Activated T-cell treated with anti-CD3 and anti-CD28 coated beads for 4 hours (primary cell): ENCODE measurements at places on chromosomes 1 and 21.

DNA sequence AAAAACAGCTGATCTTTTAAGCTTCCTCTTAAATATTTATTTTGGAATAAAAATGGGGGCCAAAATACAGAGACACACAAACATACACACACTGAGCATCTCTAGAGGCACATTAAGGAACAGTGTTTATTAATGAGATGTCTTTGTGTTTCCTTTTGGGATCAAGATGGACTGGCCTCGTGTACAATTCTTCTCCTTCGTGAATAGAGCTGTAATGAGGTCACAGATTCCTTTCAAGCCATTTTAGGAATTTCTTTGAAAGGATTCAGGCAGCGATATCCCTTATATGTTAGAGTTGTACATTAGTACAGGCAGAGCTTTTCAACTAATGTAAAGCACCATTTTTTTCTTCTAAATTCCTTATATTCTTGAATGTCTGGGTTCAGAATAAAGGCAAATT lies 295.7 kb downstream of the CHRM3 start:
- no peak for DNase-seq

DNA sequence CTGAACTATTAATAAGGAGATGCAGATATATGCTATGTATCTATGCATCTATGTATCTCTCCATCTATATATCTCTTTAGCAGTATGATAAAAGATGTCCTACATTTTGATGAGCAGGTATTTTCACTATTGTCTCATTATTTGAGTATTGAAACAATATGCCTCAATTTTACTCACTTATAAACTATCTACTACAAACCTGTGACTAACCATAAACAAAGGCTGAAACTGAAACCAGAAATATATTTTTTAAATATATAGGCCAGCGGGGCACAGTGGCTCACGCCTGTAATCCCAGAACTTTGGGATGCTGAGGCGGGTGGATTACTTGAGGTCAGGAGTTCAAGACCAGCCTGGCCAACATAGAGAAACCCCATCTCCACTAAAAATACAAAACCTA lies 22.0 kb downstream of the EIF4G3 start:
- DNase-seq, result no peak

DNA sequence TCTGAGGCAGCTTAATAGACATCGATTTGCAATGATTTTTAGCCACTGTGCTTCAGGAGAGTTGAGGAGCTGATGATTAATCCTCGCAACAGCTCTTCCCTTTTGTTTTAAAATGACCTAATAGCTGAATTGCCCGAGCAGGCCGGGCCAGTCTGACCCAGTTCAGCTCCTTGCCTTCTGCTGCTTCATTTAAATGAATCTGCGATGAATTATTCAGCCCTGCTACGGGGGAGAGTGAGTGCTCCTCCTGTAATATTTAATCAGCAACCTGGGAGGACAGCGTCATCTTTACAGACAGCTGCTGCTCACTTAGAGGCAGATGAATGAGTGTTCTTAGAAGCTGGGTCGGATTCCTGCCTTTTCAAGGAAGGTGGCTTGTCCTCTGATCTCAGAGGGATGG lies 325.1 kb downstream of the CAMTA1 start:
- no peak for DNase-seq

- no peak for DNase-seq
Measured at GRCh38 chr21:32777269-32777668, 5.7 kb upstream of the PAXBP1 start.

DNA sequence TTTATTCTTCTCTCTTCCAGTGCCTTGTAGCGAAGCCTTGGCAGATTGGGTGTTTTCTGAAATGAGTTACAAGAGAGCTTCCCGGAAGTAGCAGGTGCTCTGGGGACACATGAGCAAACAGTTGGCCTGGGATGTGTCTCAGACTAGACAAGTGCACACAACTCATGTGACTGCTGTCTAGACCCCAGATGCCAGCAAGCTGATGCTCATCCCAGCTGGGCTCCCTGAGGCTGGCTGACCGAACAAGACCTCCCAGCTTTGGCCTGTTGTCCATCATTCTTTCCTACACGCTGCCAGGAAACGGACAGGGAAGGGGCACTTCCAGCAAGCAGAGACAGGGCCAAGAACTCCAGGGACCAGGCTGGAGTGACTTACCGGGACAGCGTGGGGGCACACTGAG lies 18.7 kb upstream of the CSF1 start:
- DNase-seq, result no peak

- DNase-seq, result no peak
Measured at GRCh38 chr1:10615332-10615731, 140.6 kb downstream of the PEX14 start.

DNA sequence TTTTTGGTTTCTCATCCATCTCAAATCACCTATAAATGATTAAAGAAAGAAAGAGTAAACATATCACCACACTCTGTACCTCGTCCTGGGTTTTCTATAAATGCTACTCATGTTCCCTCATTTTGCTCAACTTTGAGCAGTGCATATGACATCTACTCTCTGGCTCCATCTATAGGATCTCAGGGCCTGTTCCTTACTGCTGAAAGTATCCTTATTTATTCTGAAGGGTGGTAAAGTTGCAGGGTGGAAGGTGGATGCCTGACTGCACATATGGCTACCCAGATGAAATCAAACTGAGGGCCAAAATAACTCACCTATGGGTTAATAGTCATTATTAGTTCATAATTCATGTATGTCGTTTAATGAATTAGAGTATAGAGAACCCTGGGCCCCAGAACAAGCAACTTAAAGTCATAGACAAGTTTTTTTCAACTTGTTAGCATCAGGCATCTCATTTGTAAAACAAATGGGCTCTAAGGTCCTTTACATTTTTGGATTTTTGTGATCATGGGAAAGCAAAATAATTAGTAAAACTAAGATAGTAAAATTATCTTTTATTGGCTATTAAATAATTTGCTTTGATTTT lies 46.5 kb downstream of the NCF2 start:
- no peak for DNase-seq

GRCh38 chr21:32308696-32309095 lies 10.0 kb downstream of the MRAP start:
- DNase-seq, result no peak

- no peak for DNase-seq
Measured at GRCh38 chr1:183831311-183831710, 26.4 kb downstream of the RGL1 start.

GRCh38 chr21:38384675-38385426 lies 113.4 kb downstream of the ERG start:
- DNase-seq, result no peak

GRCh38 chr1:14538335-14538734 lies 60.1 kb upstream of the KAZN start:
- DNase-seq, result no peak

DNA sequence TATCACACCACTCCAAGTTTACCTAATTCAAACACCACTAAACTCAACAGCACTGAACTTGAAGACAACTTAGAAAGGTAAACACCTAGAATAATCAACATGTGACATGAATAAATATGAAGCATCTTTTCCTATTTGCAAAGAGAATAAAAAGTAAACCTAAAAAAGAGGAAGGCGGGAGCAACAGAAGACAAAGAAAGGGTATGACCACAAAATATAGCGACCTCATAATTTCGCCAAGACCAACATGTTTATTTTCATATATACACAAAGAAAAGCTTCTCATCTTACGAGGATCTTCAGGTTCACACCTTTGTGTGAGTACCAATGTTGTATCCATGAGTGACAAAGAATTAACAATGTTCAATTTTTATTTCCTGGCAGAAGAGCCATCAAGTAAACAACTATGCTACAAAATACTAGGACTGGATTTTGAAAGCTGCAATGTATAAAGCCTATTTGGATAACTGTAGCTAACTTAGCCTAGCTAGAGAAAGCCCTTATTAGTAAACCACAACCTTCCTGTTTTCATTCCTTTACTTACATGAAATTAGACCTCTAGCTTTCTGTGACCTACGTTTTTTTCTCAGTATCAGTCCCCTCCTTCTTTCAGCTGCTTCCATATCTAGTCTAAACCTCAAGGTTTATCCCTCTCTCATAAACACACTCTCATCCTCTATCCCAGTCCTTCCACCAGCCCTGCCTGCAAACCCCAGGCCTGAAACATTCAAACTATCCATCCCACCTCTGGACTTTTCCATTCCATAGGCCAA lies 21.3 kb upstream of the PHTF1 start:
- no peak for DNase-seq

DNA sequence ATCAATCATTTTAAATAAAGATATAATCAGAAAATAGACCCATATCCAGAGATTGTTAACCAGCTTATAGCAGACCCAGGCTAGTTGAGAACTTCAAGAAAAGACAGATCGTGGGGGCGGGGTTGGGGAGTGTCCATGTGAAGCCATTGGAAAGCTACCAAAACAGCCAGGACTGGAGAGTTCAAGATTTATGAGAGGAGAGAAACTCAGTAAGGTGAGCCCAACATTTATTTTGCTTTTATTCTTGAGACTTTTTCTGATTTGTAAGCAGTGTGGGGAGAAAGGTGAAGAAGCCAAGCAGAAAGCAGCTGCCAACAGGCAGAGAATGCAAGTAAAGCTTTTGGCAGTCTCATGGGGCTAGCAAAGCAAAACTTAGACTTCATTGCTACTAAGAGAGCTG lies 179.9 kb downstream of the VPS13D start:
- no peak for DNase-seq

GRCh38 chr1:39574646-39575045 lies 1.9 kb downstream of the PABPC4 start:
- no peak for DNase-seq

GRCh38 chr1:168217664-168218063 lies 8.1 kb upstream of the SFT2D2 start:
- DNase-seq, result no peak

DNA sequence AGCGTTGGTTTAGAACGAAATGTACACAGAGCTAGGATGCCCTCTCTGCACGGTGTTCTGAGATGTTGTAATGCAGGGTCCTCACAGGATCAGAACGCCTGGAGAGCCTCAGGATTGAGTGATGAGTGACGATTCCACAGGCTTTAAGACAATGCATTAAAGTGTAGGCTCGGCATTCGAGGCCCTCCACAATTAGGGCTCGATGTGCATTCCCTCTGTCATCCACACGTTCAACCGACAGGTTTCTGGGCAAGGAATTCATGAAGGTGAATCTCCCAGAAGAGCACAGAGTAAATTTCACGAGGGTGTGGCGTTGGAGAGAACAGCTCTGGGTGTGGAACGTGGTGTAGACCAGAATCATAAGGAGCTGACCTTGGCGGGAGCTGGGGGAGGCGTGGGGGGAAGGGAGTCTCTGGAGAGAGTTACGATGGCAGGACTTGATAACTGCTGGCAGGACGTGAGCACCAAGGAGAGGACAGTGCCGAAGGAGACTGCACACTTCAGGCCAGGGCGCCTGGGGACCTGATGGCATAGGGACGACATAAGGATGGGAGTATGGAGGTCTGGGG lies 51.0 kb upstream of the EFHD2 start:
- no peak for DNase-seq
